Erythroblast (primary cell): ENCODE measurements at places on chromosomes 1 and 21.
A peak's percentile ranks its signal among the peaks of the same experiment; 100 is the strongest.

- no peak for DNase-seq
Observed at GRCh38 chr1:224710196-224710595, 94.1 kb downstream of the CNIH3 start.

DNA sequence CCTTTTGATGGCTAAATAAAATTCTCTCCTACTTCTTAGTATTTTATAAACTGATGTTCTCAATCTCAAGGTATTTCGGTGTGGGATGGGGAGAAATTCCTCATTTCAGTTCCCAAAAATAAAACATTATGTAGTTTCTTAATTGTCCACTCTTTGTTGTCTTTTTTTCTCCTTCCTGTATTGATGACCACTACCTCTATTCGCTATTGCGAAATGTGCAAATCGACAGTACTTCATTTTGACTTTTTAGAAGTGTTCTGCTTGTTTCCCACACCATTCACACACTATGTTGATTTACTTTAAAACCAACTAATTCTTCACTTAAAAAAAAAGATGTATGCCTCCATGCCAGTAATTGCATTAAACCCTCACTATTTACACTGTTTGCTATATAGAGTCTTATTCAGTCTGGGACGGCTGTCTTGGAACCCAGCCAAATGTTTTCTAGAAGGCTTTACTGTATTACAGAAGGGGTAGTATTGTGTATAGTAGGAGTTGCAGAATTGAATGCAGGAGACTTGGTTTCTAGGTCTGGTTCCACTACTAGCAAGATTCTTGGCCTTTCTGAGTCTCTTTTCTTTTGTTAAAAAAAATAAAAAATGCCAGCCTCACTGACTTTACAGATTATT is 5.6 kb downstream of the RNF2 start:
- DNase-seq = peak; percentile 41

- DNase-seq = no peak
Observed at GRCh38 chr1:203103216-203103615, 17.4 kb upstream of the MYOG start.

DNA sequence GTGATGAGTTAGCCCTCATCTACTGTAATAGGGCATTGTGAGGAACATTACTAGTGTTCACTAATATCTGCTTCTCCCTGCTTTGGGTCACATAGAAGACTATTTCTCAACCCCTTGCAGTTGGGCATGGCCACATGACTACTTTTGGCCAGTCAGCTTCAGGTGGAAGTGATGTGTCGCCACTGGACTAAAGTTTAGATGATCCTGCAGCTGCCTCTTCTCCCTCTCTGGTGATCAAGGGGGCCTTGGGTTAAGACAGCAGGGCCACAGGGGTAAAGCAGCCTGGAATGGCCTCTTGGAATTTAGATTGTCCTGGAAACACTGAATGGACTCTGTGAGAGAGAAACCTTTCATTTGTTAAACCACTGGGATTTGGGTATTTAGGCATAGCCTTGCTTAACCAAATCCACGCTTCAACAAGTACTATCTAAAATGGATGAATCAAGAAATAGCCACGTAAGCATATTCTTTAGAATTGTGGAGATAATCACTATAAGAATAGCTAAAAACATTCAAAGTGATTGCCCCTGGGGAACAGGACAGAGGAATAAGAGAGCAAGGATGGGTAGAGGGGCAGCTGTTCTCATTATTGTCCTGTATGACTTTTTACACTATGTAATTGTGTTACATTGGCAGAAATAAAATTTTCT is 41.2 kb downstream of the OPRD1 start:
- no peak for DNase-seq

DNA sequence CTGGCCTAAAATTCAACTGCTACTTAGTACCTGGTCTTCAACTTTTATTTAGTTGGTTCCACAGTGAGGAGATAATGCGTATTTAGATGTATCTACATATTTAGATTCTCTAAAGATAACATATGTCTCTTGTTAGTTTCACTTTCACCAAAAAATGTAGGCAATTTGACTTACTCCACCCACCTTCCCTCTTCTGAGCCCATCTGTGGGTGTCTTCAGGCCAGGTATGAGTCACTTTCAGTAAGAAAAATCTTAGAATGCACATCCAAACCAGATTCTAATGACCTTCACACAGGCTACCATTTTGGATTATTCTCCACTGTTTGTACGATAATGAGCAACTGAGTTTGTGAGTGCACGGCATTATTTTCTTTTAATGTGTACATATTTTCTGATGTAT is 501.7 kb downstream of the NEGR1 start:
- DNase-seq = no peak

DNA sequence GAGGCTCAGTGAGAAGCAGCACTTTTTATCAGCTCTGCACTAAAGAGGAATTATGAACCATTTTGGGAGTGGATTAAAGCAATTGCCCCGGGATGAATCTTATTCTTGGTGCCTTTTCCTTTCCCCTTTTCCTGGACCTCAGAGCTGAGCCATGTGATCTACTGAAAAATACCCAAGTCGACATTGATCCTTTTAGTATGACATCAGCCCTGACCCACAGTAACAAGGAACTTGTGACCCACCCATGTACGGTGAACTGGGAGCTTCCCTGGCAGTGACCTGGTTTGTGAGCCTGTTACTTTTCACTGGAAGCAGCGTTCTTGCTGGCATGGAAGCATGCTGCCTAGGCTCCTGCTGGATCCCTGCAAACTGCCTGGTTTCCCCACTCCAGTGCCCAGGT is 15.9 kb downstream of the AJAP1 start:
- DNase-seq = no peak

GRCh38 chr21:42063571-42064521 is 7.3 kb upstream of the UMODL1 start:
- DNase-seq = no peak

DNA sequence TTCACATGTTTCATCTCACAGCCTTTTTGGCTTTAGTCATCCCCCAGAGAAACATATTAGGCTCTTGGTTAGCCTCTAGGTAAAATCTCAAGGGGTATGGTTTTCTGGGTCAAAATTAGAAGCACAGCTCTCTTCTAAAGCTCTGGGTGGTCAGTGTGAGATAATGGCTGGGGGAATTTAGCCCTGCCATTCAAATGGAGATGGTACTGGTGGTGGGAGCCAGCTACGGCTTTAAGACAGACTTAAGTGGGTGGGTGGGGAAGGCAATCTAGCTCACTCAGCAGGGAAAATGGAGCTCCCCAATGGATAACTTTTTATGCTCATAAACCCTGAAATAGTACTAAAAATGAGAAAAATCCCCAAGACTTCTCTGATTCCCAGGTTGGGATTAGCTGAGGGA is 5.7 kb downstream of the TEX38 start:
- DNase-seq = no peak

- no peak for DNase-seq
Observed at GRCh38 chr1:162265983-162266382, 110.7 kb downstream of the SPATA46 start.

GRCh38 chr1:207470927-207471326 is 16.8 kb downstream of the CR2 start:
- no peak for DNase-seq

DNA sequence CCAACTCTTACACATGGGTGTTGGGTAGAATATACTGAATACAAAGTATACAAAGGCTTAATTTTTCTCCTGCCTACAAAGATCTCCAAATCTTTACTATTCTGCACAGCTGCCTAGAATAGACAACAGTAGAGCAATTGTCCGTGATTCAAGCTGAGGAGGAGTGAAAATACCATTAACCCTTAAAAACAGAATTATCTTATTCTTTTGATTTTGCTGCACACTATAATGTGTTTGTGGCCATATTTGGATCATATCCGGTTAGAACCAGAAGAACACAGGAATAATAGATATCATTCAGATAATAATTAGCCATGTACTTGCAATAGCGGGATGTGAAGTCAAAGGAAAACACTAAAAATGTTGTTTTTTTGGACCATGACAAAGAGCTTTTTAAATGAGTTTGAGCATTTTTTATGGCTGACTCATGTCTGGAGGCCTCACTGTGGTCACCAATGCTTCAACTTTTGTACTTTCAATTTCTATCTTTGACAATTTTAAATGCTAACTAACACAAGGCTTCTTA is 197.6 kb upstream of the FOXD3 start:
- DNase-seq = no peak
